ENCODE measurements at places on chromosomes 2 and 18. TPM values are rescaled to one million over a fixed set of nuclear protein-coding genes. Genes with fewer than 3 reads are reported as not detected.

Gene CACNB4
- total RNA-seq = 1.2 TPM

- no peak for DNase-seq
Observed at GRCh38 chr2:123993728-123994323, 31.3 kb upstream of the CNTNAP5 start.

DNA sequence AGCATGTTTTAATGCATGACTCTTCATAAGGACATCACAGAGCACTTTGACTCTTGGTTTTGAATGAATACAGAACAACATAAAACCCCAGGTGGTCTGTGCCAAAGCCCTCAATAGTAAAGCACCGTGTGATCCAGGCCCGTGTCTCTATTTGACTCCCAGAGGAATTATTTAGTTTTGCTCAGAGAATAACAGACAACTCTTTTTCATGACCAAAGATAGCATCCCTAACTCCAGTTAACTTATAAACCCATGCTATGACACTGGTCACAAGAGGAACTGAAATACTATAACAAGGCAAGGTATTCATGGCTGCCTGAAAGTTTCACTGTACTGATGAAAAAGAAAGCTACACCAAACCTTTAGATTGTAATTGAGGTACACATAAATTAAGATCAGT is 128.4 kb downstream of the IKZF2 start:
- no peak for DNase-seq

- DNase-seq = no peak
Observed at GRCh38 chr18:11671156-11671555, 17.9 kb upstream of the GNAL start.

- DNase-seq = no peak
Observed at GRCh38 chr2:61157371-61158003, 4.5 kb upstream of the C2orf74 start.

DNA sequence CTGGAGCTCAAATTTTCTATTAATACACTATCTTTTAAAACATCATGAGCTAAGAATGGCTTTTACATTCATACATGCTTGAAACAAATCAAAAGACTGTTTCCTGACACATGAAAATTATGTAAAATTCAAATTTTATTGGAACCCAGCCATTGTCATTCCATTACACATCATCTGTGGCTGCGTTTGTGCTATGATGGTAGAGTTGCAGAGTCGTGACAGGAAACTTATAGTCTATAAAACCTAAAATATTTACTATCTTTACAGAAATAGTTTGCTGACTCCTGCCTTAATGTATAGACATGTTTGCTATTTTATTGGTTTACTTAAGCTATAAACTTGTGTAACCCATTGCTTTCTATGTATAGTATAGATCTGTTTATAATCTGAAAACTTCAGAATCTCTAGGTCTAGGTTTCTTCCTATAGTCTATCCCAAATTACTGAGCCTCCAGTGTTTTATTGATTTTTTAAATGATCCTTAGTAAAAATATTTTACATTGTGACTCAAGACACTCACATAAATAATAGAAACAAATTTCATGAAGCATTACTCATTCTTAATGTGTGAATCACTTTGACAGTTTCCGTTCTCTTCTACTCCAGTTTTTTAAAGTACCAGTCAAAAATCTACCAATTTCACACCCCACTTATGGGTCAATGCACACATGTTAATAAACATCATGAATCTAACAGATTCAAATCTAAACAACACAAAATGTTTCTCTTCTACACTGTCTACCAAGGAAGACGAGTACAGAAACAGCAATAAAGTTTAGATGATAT is 26.4 kb upstream of the MRPL19 start:
- no peak for DNase-seq

- no peak for DNase-seq
Observed at GRCh38 chr18:3914833-3915610, 465.1 kb downstream of the TGIF1 start.

DNA sequence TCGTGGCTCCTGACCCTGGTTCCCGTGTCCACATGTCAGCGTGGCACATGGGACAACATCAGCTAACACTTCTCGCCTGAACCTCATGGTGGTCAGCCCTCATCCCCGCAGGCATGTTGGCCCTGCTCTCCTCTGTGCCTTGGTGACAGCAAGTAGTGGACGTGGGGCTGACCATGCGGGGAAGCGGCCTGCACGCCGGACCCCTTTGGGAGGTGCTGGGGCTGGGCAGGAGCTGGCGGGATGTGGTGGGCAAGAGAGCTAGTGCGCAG is 249.5 kb downstream of the TWIST2 start:
- no peak for DNase-seq

Gene CNDP1
- total RNA-seq = 0.24 TPM

DNA sequence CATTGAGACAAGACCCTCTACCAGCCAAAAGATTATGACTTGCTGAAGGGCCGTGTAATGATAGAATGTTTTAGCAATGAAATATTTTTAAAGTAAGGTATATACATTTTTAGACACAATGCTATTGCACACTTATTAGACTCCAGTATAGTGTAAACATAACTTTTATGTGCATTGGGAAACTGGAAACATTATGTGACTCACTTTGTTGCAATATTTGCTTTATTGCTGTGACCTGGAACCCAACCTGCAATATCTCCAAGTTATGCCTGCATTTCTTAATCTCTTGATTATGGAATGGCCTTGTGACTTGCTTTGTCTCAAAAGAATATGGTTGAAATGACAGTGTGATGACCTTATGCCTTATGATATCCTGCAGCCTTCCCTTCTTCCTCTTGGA is 502.0 kb downstream of the EPHA4 start:
- DNase-seq = no peak

Gene SLC16A14
- total RNA-seq = 10.8 TPM

DNA sequence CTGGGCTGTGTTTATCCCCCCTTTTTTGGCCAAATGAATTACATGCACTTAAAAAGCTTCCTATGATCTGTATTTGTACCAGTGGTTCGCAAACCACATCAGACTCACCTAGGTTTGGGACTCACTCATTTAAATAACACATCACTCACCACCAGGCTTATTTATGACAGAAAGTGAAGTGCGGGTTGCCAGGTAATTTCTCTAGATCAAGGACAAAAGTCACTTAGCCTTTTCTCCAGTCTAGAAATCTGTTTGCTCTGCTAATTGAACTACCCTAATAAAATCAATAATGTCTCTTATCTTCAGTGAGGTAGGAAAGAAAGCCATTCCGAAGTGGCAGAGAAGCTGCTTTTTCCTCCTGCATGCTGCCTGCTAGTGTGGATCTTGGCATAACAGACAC is 88.1 kb upstream of the SLC8A1 start:
- DNase-seq = no peak
